Inflammatory macrophage treated with lipopolysaccharide for 1 hour (primary cell): ENCODE measurements at places on chromosomes 4 and X.

DNA sequence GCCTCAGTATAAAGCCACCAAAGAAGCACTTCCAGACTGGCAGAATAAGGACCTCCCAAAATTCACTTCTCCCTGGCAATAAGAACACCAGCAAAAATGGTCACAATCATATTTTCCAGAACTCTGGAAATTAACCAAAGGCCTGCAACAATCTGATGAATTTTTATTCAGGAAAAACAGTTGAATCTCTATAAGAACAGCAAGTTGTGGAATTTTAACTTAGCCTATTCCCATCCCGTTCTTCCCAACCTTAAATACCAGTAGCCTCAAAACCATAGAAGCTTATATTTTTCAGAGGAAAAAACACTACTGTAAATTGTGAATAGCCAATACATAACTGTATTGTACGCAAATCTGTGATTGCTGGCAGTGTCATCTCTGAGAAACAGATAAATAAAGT is 67.9 kb downstream of the COL25A1 start:
- DNase-seq, result no peak

GRCh38 chr4:112280386-112281056 is 5.2 kb downstream of the TIFA start:
- peak; percentile 29 for DNase-seq

DNA sequence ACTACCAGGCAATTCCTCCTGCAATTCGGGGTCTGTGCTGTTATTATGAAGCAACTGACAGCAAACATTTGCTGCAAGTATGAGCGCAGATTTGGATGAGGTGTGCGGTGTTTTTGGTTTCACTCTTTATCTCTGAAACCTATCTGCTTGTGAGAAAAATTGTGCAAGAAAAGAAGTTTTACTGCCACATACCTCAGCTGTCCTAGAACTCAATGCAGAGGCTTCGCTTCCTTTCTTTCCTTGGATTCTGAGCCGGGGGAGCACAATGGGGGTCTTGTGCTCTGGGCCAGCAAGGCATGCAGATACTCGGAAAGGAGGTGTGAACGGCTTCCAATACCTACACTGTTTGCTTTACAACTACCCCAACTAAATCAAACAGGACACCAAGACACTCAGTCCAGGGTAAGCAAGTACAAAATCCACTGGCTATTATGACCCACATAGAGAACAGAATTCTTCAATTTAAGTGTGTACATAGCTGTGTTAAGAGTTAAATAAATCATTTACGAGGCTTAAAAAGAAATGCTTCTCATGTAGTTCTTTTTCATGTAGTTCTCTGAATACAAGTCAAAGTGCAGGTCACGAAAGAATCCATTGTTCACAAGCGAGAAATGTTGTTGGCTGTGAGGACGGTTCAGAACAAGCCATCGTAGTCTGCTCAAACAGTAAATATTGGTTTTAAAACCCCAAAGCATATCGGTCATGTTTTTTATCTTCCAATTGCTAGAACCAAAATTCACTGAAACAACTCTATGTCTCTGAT is 1.1 kb downstream of the SORBS2 start:
- DNase-seq, result no peak

DNA sequence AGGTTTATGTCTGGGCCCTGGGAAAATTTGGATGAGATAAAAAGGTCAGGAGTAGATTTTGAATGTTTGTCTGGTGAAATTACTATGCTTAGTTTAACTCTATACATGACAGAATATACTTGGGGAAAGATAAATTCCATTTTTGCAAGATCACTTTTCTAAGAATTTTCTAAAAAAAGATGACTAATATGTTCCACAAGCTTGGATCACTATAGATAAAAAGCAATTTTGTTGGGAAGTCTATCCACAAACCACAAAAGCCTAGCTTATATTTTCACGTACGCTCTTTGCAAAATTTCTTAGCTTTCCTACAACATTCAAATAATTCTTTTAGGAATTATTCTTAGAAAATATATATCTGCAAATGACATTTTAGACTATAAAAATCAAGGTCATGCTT is 20.6 kb upstream of the COQ2 start:
- no peak for DNase-seq

DNA sequence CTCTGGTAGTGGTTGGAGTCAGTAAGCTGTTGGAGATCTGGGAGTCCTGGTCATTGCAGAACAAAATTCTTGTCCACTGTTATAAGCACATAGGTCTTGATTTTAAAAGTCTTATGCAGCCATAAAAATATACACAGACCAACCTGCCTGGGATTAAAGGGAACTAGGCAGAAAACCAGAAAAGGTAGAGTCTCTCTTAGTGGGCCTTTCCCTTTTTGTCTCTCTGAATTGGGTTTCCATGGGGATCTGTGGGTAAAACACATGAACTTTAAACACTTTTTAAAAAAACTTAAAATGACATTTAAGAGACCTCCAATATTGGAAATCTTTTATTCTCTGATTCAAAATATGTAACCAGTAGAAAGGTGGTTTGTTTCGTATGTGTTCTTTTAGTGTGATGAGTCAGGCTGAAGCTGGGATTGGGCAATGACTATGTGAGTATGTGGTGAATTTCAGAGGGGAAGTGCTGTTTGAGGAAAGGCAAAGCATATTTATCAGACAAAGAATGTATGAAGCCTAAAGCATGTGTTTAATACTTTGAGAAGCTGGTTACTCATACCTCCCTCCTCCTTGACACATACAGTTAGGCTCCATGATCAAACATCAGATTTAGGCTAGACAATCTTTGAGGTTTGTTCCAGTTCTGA is 29.6 kb downstream of the SLC16A2 start:
- peak; percentile 77 for DNase-seq

DNA sequence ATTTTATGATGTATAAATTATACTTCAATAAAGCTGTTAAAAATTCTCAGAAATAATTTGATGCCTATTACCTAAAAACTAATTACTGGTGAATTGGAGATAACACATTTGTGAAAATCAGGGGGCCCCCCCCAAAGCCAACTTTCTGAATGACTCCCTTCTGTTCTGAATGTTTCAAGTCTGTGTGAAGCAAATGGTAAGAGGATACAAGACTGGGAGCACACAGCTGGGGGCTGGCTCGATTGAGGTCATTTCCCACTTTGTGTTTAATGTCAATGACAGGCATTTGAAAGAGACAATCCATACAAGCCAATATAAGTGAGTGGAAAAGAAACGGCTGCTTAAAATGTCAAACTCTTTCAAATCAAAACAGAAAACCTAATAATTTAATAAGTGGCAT is 155.8 kb downstream of the SH2D1A start:
- DNase-seq, result no peak

GRCh38 chr4:145058256-145058655 is 39.7 kb downstream of the ANAPC10 start:
- DNase-seq, result no peak

- DNase-seq, result no peak
Observed at GRCh38 chrX:48083212-48083611, 11.8 kb upstream of the ZNF630 start.

- no peak for DNase-seq
Observed at GRCh38 chr4:2231082-2231481, 10.8 kb downstream of the HAUS3 start.

- no peak for DNase-seq
Observed at GRCh38 chr4:140363051-140363450, 10.4 kb upstream of the SCOC start.

- no peak for DNase-seq
Observed at GRCh38 chrX:42460706-42461105, 317.3 kb downstream of the PPP1R2C start.

DNA sequence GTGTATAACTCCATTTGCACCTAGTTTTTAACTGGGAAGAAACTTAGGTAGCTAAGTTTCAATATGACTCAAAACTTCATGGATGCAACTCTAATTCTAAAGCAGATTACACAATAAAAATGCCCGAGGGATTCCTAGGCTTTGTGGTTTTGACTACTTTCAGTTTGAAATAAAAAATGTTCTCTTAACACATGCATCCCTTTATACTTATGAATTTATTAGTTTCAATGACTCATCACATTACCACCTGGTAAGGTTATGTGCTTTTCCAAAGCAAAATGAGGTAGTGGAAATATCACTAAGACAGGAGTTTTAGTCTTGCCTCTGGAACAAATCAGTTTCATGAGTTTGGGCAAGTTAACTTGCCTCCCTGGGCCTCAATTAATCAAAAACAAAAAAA is 125.5 kb downstream of the OPHN1 start:
- DNase-seq, result peak; percentile 1

GRCh38 chrX:39613482-39613995 is 484.2 kb downstream of the BCOR start:
- no peak for DNase-seq

DNA sequence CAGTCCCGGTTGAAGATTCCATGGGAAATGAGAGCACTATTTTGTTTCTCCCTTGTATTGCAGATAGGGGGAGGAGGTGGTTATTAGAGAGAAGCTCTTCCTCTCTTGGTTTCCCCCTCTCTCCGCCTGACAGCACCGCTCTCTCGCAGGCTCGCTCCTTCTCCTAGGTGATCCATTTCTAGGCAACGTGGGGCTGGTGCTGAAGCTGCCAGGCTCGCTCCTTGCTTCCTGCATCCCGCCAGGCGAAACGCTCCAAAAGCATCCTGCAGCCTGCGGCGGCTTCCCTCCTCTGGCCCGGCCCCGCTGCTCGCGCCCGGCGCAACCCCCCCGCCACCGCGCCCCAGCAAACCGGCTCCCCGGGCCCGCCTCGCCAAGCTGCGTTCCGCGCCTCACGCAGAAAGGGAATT is at the start of gene GRID2:
GRID2 (plus strand) TSS at position 346 of the 407 bp plus-strand sequence.
- no peak for DNase-seq

DNA sequence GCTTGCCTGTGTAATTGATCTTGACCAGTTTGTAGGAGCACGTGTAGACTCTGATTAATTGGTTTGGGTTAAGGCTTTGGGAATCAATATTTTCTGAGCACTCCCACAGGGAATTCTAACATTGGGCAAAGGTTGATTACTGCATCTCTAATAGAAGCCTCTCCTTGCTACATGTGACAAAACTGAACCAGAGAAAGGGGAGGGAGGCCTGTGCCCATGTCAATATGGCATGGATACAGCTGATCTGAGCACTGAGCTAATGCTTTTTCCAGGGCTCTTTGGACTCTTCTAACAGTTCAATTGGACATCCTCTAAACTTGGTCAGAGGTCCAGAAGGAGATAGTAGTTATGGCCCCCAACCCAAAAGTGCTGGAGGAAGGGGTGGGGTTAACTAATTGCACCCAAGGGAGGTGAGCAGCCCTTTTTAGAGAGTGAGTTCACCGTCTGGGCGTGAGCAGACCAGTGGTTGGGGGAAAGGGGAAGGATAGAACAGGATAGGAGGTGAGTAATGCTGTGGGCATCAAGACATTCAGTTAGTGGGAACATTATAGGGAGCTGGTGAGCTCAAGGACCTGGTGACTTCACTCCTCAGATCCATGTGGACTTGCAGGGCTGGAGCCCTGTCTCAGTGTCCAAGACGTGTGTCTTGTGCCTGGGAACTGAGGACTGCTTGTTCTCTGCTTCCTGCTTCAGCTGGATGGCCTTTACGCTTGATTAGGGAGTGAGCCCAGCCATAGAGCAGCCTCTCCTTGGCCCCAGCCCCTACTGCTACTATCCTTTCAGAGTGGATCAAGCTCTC is 22.8 kb downstream of the MSN start:
- DNase-seq, result peak; percentile 72
